KG1 (cell line): ENCODE measurements at places on chromosomes 7 and 10.
A peak's percentile ranks its signal among the peaks of the same experiment; 100 is the strongest.

DNA sequence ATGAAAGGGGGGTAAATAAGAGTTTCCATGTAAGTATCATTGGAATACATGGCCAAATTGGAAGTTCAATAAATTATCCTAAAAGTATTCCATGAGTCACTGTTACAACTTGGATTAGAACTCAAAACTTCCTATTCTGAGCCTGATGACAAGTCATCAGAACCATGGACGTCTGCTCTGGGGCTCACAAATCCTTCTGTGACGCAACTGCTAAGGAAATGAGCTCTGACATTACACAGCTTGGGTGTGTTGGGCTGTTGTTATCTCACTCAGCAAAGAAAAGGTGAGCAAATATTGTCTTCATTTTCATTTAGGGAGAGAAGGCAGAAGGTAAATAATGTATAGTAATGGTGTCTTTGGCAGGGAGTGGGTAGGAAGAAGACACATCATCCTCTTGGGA, 214.8 kb upstream of the ADO start:
- no peak for DNase-seq

GRCh38 chr10:107898392-107898791, 733.9 kb upstream of the SORCS1 start:
- DNase-seq = no peak

DNA sequence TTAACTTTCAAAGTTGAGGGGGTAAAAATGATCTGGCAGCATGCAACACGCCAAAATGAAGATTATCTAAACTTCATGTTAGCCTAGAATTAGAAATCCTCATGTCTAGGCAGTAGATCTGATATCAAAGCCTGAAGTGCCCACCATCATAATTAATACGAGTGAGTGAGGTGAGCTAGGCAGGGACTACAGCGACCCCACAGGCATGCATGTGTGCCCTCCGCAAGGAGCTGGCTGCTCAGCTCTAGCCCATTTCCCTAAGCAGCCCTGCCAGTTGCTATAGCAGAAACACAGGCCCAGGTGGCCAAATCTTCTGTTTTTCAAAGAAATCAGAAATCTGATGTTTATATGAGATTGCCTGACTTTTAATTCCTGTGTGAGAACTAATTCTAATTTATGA, 93.1 kb upstream of the IFRD1 start:
- no peak for DNase-seq

DNA sequence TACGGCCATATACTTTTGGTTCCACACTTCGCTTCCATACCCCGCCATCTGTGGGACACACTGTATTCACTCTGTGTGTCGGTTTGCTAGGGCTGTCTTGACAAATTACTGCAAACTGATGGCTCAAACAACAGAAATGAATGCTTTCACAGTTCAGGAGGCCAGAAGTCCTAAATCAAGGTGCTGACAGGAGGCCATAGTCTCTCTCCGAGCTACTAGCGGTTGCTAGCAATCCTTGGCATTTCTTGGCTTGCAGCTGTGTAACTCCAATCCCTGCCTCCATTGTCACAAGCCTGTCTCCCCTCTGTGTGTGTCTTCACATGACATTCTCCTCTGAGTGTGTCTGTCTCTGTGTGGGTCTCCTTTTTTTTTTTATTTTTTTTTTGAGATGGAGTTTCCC, 28.9 kb upstream of the BMPR1A start:
- no peak for DNase-seq

- DNase-seq = no peak
Measured at GRCh38 chr10:12588091-12588860, 238.9 kb downstream of the CAMK1D start.

- no peak for DNase-seq
Measured at GRCh38 chr10:71355886-71356285, 36.8 kb downstream of the SLC29A3 start.

DNA sequence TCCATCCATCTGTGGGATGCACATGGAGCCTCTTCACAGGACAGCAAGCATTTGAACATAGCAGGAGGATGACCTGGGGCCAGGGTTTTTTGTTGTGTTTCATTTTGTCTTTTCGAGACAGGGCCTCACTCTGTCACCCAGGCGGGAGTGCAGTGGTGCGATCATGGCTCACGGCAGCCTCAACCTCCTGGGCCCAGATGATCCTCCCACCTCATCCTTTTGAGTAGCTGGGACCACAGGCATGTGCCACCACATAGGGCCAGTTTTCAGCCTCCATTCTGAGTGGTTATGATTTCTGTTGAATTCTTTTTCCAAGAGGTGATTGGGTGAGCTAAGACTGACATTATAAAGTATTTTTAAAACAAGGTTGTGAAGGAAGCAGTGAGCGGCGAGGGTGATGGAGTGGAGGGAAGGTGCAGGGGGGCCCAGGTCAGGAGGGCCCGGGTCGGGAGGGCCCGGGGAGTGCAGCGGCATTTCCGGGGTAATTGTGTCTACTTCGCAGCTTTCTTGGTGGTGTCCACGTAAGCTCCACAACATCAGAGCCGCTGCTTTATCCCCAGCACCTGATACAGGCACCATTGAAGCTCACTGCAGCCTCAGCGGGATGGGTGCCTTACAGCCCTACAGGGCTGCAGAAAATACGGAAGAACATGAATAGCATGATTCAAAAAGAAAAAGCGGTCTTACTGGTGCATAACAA, 12.0 kb upstream of the LARP4B start:
- DNase-seq = no peak

GRCh38 chr7:114569220-114569619, 154.6 kb downstream of the FOXP2 start:
- DNase-seq = no peak

DNA sequence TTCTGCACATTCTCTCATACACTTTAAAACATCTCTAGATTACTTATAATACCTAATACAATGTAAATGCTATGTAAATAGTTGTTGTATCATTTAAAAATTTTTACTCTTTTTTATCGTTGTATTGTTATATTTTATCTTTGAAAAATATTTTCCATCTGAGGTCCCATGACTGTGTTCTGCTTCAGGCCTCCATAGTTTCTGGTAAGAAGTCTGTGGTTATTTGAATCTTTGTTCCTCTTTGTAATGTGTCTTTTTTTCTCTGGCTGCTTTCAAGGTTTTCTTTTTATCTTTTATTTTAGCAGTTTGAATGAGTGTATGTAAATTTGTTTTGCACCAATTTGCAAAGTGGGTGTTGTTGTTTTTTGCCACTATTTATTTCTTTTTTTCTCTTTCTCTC, 263.1 kb downstream of the RPS24 start:
- peak; percentile 21 for DNase-seq

- DNase-seq = no peak
Measured at GRCh38 chr7:74452748-74453321, 871 bp upstream of the GTF2IRD1 start.

- no peak for DNase-seq
Measured at GRCh38 chr10:52212802-52213201, 101.3 kb upstream of the DKK1 start.

DNA sequence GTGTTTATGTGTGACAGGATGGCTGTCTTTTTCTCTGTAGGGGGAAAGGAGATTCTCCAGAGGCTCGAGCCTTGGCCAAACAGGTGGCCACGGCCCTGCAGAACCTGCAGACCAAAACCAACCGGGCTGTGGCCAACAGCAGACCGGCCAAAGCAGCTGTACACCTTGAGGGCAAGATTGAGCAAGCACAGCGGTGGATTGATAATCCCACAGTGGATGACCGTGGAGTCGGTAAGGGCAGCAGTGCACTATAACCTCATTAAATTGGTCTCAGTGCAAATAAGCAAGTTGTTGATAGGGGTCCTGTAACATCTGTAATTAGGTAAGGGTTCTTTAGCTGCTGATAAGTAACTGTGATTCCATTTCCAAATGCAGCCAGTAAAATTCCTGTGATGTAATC, 56.4 kb downstream of the AP3M1 start:
- no peak for DNase-seq

DNA sequence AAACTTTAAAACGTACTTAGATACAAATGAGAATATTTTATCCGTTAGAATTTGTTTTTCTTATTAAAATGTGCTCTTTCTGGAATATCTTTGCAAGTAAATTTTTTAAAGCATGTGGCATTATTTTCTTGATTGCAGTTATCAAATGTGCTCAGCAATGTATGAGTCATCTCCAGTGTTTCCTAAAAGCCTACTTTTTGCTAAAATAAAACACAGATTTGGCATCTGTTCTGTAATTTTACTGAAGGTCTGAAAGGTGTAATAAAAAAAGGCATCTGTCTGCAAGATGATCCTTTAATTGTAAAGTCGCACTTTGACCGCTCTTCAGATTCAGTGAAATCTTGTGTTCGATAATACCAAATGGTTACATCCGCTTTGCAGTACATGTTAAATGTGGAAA, 3.4 kb downstream of the GNAT3 start:
- DNase-seq = no peak

DNA sequence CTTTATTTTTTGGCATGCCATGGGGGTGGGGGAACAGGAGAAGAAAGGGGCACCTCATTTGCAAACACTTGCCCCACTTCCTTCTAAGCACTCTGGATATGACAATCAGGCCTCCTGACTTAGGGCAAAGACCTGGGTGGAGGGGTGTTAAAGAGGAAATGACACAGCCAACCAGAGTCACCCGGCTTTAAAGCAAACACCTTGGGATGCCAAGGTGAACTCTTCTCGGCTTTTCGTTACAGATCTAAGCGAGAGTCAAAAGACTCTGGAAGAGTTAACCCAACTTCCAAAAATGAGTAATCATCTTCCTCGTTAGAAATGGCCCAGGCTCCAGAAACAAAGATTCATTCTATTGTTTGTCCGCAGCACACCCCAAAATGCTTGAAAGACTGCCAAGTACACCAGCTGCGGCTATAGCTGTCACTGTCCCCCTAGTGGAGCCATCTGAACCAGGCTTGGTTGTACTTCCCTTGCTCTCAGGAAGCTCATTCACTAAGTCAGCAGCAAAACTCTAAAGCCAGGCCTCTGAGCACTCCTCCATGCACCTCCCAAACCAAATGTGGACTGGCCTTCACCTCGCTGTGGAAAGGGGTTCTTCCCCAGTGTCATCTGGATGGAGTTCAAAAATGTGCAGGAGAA, 24.8 kb downstream of the FAM53B start:
- DNase-seq = peak; percentile 78

GRCh38 chr10:132321726-132322125, 10.3 kb upstream of the LRRC27 start:
- no peak for DNase-seq

GRCh38 chr7:5248201-5248885, 34.4 kb upstream of the SLC29A4 start:
- no peak for DNase-seq

- no peak for DNase-seq
Measured at GRCh38 chr10:116740971-116741370, 1.4 kb downstream of the HSPA12A start.

DNA sequence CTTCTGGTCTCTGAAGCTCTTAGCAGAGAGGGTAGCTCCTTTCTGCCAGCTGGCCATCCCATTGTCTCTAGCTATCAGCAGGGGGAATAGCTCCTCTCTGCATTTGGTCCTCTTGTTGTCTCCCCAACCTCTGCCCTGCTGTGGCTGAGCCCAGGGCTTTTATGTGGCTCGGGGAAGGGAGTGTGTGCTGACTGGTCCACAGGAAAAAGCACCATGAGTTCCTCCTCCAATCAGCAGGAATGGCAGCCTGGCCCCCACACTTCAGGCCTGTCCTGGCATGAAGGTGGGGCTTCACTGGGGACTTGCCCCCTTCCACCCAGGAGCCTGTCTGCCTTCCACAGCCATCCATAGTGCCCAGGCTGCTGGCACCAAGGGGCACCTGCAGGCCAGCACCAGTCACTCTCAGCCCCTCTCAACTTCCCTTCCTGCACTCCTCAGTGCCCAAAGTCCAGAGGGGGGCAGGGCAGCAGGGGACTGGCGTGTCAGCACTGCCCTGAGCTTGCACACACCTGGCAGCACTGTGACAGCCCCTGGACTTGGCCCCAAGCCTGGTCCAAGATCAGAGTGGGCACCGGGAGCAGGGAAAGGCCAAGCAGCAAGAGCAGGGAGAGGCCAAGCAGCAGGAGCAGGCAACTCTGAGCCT, 36.2 kb downstream of the NOLC1 start:
- no peak for DNase-seq

- no peak for DNase-seq
Measured at GRCh38 chr7:69912846-69913245, 314.6 kb downstream of the AUTS2 start.

- DNase-seq = no peak
Measured at GRCh38 chr10:23371073-23371472, 26.5 kb upstream of the C10orf67 start.

DNA sequence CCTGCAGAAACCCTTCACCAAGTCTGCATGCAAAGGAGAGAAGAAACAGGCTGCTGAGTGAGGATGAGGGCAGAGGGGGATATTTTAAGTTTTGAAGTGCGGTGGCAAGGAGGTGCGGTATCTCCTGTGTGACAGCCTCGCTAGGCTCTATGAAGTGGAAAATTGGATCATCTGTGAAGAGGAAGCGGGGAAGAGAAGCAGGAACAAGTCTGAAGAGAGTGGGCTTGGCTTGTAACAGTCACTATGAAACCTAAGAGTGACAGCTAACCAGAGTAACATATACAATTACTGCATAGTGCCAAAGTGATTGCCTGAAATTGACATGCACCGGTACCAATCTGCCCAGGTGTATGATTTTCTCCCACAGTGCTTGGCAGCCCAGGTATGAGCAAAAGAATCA, 287.5 kb upstream of the KLF14 start:
- DNase-seq = no peak

GRCh38 chr10:122673731-122674130, 25.9 kb downstream of the C10orf120 start:
- DNase-seq = no peak

GRCh38 chr10:19929506-19930140, 113.4 kb downstream of the PLXDC2 start:
- DNase-seq = no peak

GRCh38 chr7:136303162-136303561, 326.0 kb upstream of the MTPN start:
- DNase-seq = no peak

- no peak for DNase-seq
Measured at GRCh38 chr7:91835826-91836368, 44.6 kb downstream of the MTERF1 start.

DNA sequence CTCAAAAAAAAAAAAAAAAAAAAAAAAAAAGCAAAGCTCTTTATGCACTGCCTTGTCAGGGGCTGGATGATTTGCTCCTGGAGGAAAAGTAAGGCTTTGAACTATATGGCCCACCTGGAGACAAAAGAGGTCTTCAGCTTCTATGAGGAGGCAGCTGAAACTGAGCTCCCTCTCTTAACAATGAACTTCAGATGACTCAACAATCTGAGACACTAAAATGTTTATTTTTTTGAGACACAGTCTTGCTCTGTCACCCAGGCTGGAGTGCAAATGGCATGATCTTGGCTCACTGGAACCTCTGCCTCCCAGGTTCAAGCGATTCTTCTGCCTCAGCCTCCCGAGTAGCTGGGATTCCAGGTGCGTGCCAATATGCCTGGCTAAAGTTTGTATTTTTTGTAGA, 36.7 kb downstream of the RAB19 start:
- DNase-seq = no peak

DNA sequence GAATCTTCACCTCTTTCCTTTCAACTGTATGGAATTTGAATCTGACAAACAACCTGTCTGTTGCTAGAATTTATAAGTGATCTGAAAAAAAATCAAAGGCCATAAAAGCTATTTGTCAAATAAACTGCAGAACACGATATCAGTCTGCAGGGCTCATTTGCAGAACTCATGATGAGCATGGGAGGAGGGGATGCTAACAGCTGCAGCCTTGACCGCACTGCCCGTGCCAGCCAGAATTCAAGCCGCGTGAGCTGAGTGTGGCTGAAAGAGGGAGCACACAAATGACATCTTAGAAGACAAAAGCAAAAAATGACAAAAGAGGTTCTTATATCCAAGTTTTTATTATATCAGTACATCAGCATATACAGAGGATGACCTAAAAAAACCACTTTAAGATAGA, 15.7 kb downstream of the LRRTM3 start:
- DNase-seq = no peak

- DNase-seq = no peak
Measured at GRCh38 chr7:158129037-158130022, 458.3 kb downstream of the PTPRN2 start.
